ENCODE measurements at places on chromosomes 6 and 20.

DNA sequence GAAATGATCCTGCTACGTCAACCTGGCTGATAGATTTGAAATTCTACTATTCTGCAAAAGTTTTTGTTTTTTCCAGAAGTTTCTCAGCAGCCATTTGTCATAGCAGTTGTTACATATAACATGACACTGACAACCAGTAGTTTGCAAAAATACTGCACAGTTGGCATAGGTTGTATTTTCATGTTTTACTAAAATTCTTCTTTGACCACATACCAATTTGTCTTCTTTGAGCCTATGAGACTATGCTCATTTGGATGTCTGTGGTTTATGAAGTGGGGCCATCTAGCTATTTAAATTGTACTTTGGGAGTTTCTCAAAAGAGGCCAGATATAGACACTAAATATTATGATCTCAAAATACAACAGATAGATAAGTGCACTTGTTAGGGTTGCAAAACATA is 104.9 kb upstream of the PREP start:
- DNase-seq, result no peak

DNA sequence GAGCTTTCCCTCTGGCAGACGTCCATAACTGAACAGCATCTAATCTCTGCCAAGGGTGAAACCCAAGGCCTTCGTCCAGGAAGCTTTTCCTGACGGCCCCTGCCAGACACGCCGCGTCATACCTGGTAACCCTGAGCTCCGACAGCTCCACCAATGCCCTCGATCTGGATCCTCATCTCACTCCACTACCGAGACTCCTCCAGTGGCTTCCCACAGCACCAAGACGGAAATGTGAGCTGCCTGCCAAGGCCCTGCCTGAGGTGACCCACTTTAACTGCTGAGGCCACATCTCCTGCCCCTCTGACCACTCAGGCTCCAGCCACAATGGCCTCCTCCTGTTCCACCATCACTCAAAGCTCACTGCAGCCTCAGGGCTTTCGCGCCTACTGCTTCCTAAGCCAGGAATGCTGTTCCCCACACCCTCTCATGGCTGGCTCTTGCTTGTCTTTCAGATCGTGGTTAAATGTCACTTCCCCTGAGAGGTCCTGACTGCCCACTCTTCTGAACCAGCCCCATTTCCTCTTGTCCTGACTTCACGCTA is 143.2 kb downstream of the PREX1 start:
- DNase-seq, result no peak

- no peak for DNase-seq
These were observed 126.7 kb downstream of the BCAS1 start for GRCh38 chr20:53943522-53944291.

DNA sequence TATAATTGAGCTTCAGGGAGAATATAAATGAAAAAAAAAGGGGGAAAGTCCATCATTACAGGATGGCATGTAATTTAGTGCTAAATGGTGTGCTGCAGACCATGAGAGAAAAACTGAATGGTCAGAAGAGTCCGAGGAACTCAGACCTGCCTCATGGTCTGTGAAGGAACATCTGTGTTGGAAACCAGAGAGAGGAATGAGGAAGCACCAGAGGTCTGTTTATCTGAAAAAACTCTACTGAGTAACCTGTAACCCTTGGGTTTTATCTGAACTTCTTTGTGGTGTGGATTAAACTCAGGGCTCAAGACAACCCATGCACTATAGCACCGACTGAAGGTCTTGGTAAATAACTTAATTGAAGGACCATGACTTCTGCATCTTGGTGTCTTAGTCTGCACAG is 108.1 kb downstream of the RNF144B start:
- DNase-seq, result no peak

- DNase-seq, result no peak
These were observed 15.7 kb downstream of the AHI1 start for GRCh38 chr6:135481783-135482369.

GRCh38 chr20:13791540-13792459 is 7.0 kb downstream of the NDUFAF5 start:
- no peak for DNase-seq
